Testis (tissue), 5 donors: ENCODE measurements at places on chromosomes 1 and 21.

- no peak for DNase-seq
Measured at GRCh38 chr1:67189953-67190352, 23.7 kb downstream of the IL23R start.

DNA sequence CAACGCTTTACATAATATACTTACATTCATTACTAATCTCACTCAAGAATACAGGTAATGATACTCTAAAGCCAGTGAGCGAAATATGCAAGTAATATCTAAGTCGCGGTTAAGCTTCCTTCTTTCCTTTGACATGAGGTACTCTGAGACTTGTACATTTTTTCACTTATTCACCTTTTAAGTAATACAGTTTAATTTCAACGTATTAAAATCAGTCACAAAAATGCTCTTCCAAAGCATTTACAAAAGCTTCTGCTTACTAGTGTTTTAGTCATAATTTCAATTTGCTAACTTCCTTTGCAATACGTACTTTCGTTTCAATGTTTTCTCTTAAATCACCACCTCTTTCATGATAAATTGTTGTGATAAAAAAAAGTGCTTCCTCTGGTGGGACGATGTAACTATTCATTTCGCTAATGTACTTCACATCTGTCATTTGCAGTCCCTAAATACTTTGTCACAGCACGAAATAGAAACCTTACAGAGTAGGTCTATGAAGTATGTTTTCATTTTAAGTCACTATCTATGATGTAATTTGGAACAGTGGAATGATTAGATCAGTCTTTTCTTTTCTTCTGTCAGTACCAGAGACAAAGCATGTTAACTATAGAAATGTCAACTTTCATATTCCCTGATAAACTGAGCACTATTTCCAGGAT, 34.0 kb upstream of the ADGRL4 start:
- DNase-seq = no peak

DNA sequence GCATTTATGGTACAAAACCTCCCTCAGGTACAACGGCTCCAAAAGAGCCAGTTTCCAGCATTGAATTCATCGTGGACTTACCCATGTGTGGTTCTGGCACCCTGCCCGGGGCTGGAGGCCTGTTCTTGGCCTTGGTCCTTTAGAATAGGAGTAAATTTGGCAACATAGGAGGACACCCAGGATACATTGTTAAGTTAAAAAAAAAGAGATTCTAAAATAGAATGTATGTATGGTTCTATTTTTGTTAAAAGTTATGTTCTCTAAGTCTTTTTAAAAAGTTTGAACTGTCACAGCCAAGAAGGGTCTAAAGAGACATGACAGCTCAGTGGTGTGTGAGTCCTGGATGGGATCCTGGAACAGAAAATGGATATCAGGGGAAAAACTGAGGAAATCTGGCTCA, 25.9 kb downstream of the EPHX1 start:
- DNase-seq = peak; percentile 77

- no peak for DNase-seq
Measured at GRCh38 chr1:34270181-34270580, 93.5 kb downstream of the C1orf94 start.

GRCh38 chr1:70265946-70266345, 44.8 kb downstream of the SRSF11 start:
- DNase-seq = no peak

DNA sequence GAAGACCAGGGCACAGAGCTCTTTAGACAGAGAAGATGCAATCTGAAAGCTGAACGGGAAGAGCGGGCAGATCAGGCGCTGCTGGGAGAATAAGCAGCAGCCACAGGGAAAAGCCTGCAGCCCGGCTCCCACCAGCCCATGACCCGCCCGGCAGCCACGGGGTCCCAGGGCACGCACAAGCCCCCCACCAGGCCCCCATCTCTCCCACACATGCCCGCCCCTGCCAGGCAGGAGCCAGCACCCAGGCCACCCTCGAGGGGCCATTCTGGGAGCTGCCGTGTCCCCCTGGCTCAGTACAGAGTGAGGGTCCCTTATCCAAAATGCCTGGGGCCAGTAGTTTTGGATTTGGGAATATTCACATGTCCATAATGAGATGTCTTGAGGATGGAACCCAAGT, 16.3 kb downstream of the SLC19A1 start:
- DNase-seq = no peak

DNA sequence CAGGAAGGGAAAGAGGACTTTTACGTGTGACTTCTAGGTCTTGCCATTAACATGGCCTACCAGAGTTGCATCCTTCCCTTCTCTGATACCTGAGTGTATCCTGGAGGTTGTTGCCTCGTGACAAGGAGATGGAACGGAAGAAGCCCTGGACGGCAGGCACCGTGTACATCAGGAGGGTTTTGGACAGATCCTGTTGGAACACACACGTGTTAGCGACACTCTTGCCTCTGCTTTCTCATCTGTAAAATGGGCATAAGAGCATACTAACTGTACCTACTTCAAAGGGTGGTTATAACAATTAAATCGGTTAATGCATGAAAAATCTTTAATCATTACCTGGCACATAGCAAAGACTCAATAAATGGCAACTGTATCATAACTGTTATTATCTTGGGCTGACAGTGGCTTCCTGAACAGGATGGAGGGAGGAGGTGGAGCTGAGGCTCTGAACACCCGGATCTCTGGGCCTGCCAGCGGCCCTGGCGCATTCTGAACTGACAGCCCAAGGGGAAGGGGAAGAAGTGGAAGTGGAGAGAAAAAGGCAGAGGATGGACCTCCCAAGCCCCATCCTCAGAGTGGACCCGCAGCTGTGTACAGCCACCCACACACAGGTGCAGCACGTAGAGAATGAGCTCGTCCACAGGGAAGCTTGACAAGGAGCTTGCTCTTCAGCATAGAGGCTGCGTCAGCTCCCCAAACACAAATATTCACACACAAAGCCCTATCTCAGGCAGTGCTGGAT, 30.2 kb upstream of the EXOSC10 start:
- DNase-seq = no peak

DNA sequence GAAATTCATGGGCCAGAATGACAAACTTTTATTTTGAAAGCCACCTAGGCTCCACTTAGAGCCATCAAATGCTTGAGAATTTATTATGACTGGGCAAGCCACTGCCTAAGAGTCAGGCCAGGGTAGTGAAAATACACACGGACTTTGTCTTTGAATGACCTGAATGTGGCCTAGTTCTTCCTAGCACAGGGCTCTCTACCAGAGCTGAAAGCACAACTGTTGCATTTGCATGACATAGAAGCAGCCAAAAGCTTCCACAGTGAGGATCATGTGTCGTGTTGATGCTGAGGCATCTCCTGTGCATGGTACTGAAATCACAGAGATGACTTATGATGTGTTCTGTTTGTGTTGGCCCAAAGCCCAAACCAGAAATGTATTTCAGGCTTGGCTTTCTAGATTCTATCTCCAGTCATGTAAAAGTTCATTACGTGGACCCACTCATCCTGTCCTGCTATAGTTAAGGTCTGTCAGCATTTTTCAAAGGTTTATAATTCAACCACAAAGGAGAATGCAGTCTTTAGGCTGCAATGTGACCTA, 164.0 kb upstream of the UBE2U start:
- DNase-seq = peak; percentile 24

DNA sequence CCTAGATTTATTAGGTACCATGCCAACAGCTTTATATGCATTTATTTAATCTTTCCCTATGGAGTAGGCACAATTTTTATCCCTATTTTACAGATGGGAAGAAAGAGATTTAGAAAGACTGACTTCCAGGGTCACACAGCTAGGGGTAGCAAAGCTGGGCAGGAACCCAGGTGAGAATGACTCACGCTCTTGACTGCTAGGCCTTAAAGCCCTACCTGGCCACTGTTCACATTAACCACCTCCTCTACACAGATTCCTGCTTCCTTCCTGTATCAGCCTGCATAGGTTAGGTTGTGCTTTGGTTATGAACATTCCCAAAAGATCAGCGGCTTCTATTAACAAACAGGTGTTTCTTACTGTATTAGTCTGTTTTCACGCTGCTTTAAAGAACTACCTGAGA, 53.2 kb downstream of the DNAJC6 start:
- no peak for DNase-seq

DNA sequence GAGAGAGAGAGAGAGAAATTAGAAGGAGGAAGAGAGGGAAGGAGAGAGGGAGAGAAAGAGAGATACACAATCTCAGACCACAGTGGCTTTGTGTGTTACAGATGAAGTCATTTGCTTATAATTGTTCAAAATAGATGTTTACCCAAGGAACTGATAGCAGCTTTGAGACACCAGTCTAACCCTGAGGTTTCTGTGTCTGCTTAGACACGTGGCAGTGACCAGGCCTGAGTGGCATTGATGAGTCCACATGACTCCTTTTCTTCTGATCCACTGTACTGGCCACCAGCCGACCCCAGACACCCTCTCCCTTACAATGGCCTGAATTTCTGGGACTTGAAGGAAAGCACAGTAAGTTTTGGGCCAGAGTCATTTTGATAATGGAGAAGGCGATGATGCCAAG, 104.9 kb downstream of the DUSP10 start:
- DNase-seq = no peak

- no peak for DNase-seq
Measured at GRCh38 chr1:230822092-230822581, 46.2 kb downstream of the C1orf198 start.

DNA sequence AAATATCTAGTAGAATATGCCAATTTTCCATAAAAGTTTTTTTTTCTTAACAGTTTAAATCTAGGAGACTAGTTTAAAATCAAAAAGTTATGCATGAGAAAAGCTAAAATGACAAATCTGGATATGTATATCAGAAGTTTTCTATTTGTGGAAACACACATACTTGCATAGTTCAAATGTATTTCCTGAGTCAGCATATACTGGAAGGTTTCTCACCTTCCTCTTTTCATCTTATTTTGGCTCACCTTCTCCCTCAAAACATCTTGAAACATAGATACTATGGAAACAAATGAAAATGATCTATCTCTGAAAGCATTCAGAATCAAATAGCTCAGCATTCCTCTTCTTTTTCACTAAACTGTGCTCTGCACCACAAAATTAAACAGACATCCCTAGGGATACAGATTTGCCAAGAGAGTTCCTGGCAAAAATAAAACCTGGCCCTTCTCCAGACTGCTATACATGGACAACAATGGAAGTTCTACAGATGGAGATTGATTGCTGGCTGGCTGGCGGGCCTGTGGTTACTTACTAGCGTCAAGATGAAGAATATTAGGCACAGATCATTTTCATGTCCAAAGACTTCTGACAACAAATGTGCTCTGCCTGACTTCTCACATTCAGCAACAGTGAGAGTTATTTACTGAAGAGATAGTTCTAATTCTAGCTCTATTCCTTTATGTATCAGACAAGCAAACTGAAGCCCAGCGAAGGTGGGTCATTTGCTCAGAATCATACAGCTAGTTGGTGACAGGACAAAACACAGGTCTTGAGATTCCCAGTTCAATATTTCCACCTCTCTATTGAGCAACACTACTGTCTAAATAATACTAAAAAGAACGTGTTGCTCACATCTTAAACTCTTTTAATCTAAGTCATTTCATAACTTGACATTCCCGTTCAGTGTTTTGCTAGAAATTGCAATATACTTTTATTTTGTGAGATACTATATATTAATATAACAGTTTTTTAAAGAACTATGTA, 26.6 kb downstream of the DIPK1A start:
- DNase-seq = peak; percentile 44

DNA sequence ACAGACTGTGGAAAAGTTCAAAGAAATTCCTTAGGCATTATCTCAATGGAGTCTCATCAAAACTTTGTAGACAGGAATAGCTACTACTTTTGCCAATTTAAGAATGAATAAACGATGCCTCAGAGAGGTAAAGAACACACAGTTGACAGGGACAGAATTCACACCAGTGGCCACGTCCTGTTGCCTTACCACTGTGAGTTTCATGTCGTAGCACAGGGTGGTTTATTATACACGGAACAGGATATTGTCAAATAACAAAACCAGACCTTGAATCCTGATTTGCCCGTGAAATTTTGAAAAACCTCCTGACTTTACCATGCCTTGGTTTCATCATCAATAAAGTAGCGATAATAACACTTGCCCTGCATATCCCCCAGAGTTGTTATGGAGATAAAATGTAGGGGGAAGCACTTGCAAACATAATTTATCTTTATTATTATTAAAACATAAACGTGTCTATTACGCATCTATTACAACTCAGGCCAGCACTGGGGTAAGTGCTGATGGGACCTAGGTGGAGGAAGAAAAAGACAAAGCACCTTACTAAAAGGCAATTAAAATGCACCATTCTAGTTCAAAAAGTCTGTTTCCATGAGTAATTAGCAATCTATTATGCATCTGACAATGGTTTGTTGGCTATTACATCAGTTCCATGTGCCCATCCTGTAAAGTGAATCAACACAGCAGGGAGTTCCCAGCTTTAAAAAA, 408.1 kb upstream of the RUNX1 start:
- DNase-seq = no peak

GRCh38 chr1:164272156-164272555, 286.8 kb upstream of the PBX1 start:
- DNase-seq = no peak

DNA sequence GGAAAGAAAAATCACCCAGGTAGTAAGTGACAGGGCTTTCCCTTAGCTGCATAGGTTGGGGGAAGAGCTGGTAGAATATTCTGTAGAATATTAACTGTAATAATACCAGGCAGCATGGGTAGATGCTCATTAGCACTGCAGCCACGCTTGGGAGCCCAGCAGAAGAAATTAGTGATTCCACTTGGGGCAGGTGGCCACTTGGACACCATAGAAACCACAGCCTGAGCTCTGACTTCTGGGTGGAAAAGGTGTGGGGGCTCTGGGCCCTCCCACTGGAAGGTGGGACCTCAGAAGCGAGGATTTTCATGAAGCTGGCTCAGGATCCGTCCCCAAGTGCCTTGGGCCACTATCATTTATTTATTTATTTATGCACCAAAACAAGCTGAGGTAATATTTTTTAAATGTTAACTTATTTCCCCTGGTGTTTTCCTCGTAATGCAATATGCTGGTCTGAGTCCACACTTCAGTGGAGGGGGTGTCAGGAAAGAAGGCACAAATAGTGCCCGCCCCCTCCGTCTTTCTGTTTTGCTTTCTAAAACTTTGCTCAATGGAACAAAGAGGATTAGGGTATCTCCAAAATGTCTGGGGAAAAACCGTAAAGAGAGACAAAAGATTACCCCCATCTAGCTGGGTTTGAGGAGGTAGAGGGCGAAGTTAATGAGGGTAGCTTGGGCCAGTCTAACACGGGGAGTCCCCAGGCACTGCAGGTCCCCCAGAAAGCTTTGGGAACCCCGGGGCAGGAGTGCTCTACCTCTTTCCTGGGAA, 75.2 kb upstream of the GADD45A start:
- no peak for DNase-seq

DNA sequence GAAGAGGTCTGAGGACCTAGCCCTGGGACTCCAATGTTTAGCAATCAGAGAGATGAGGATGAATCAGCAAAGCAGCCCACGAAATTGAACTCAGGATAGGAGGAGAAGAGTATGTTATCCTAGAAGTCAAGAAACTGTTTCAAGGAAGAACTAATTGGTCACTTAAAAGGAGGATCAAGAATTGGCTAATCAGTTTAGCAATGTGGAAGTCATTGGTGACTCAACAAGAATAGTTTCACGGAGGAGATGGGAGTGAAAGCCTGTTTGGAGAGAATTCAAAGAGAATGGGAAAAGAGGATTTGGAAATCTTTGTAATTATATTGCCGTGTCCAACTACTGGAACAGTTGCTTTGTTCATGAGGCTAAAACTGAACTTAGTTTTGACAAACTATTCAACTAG, 7.4 kb downstream of the HMCN1 start:
- no peak for DNase-seq
